ENCODE measurements at places on chromosomes 16 and 17.

DNA sequence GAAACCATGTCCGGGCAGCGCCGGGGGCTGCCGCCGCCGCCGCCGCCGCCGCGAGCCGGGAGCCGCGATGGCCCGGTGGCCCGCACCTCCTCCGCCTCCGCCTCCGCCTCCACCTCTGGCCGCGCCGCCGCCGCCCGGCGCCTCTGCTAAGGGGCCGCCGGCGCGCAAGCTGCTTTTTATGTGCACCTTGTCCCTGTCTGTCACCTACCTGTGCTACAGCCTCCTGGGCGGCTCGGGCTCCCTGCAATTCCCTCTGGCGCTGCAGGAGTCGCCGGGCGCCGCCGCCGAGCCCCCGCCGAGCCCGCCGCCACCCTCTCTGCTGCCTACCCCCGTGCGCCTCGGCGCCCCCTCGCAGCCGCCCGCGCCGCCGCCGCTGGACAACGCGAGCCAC, 587 bp downstream of the HS3ST4 start:
- DNase-seq = no peak

DNA sequence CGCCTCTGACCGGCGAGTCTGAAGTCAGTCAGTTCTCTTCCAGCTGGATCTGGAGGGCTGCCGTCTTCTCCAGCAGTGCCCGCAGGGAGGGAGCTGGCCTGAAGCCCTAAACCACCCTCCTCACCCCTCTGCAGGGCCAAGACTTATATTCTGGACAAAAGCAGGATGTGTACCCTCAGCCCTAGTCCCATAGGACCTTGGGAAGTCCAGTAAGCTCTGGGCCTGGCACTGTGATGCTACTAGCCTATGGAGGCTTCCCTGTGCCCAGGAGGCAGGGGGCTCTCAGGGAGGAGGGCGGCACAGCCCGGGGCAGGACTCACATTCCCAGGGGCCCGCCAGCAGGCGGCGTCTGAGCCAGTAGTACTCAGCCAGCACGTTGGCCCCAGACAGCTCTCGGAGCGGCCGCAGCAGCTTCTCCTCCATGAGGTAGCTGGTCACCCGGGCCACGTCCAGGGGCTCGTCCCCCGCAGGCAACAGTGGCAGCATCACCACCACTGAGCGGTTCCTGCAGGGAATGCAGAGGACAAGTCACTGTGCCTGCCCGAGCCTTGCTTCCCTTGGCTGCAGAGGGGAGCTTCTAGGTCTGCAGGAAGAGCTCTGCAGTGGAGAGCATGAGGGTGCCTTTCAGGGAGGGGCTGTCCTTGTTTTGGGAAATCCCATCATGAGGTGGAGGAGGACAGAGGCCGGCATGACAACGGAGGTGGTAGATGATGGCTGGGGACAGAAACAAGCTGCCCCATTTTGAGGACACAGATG, 41.7 kb downstream of the RMI2 start:
- no peak for DNase-seq

GRCh38 chr17:58353389-58353825, 1.4 kb upstream of the SUPT4H1 start:
- no peak for DNase-seq

- no peak for DNase-seq
These were observed 599.4 kb upstream of the CDH5 start for GRCh38 chr16:65767125-65767524.

GRCh38 chr17:74097450-74098135, 105.9 kb upstream of the RPL38 start:
- no peak for DNase-seq

GRCh38 chr16:59330019-59330670, 596.0 kb upstream of the GOT2 start:
- DNase-seq = no peak

- DNase-seq = peak; percentile 52
These were observed 93.9 kb downstream of the MSI2 start for GRCh38 chr17:57350266-57350665.

GRCh38 chr17:64614266-64615027, 47.7 kb downstream of the SMURF2 start:
- no peak for DNase-seq

DNA sequence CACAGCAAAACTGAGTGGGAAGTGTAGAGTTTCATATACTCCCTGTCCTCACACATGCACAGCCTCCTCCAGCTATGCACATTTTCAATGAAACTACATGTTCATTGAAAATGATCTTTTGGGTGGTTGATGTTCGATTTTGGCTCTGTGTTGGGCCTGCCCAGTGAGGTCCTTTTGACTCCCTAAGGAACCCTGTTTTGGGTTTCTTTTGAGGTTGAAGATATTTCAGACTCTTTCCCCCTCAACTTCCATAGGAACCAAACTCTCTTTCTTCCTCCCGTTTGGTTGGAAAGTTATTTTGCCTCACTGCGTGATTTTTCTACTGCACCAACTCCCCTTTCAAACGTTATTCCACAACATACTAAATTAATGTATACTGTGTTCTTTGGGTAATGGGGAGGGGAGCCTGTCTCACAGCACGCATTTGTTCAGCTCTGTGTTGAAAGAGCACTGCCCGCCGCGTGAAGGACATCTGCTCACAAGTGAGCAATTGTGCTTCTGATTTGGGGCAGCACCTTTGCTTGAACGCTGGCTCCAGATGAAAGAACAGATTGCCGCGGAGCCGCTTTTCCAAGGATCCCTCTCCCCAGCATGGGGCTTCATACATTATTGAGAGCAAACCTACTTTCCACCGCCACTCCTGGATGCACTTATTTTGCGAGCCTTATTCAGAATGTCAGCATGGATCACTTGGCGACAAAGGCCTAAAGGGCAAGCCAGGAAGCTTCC, 385.9 kb downstream of the WWOX start:
- DNase-seq = no peak

DNA sequence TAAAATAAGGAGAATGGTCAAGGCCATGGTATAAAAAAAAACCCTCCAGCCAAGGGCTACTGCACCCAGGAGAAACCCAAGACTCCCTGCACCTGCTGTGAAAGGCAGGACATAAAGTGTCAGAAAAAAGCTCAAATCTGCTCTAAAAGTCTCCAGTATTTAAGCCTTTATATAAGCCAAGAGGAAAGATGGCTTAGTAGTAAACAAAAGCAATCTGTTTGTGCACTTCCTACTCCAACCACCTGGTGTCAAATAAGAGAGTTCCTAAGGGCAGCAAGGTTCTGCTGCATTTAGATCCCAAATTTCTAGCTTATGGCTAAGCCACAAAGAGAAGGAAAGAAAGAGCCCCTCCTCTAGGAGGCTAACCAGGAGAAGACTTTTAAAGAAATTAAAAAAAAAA, 20.6 kb downstream of the ACSM1 start:
- DNase-seq = no peak

DNA sequence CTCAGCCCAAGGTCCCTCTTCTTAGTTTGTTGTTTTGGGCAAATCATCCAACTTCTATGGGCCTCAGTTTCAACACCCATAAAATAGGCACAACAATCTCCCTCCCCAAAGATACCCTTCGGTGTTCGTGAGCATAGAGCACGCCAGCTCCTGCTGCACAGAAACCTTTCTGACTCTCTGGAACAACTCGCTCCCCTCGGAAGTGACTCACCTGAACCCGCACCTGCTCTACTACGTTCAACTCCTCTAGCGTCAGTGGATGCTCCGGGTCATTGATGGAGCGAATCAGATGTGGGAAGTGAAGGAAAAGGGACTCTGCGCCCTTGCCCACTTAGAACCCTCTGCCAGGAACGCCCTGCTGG, 445 bp downstream of the CIAO2B start:
- DNase-seq = no peak

DNA sequence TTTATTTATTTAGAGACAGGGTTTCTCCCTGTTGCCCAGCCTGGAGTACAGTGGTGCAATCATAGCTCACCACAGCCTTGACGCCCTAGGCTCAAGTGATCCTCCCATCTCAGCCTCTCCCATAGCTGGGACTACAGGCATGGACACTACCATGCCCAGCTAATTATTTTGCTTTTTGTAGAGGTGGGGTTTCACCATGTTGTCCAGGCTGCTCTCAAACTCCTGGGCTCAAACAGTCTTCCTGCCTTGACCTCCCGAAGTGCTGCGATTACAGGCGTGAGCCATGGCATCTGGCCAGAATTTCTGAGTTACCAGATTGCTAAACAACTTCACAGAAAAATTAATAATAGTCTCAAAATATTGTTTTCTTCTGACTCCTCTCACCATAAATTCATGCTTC, 21.7 kb downstream of the MOSMO start:
- DNase-seq = no peak

DNA sequence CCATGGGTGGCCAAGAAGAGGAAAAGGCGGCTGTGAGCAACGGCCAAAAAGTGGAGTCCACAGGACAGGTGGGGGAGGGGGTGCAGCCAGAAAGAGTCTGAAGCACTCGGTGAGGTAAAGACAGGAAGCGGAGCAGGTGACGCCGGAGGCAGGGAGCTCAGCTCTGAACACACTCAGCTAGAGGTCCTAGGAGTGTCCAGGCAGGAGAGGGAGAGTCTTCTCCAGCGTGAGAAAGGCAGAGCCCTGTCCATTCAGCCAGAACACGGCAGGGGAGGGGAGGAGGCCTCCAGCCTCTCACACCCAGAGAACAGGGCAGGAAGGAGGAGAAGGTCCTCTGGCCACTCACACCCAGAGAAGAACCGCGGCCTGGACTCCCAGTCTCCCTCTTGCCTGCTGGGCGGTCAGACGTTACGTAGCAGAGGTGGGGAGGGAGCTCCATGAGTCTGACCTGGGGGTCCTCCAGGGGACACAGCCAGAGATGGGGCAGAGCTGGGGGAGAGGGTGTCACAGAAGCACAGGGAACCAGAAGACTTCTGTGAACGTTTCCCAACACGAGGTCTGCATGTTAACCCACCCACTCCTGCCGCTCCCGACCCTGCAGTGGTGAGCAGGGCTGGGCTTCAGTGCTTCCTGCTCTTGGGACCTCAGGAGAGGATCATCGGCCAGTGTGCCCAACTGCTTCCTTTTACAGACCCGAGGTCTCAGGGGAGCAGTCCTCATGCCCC, 89.2 kb downstream of the ABR start:
- no peak for DNase-seq

DNA sequence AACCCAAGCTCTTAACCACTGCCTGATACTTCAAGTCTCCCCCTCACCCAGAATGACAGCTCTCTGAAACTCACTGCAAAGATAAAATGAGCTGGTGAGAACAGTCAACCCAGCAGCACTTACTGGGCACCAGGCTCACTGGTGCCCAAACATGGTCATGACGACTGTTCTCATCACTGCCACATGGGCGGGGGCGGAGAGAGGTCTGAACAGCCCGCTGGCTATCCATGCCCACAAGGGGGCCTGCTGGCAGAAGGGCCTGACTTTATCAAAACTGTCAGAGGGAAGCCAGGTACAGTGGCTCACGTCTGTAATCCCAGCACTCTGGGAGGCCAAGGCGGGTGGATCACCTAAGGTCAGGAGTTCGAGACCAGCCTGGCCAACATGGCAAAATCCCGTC, 4.0 kb downstream of the MYBBP1A start:
- no peak for DNase-seq

DNA sequence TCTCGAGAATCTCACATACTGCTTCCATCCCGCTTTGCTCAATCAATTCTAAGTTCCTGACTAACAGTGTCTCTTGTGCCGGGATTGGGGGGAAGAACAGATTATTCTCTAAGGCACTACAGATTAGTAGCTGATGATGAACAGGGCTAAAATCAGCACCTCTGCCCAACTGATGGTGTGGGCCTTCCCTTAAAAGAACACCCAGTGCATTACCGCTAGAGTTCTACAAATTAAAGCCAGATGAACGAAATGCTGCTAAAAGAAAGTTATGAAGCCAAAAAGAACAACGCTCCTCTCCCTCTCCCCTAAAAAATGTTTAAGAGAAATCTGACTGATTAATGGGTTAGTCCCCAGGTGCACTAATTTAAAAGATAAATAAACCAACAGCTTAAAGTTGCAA, 4.4 kb downstream of the CDC27 start:
- DNase-seq = no peak

GRCh38 chr17:21548236-21548635, 144.1 kb upstream of the KCNJ18 start:
- no peak for DNase-seq

All from globus pallidus (tissue), 1 donor.